Activated CD4-positive, alpha-beta T cell treated with anti-CD3 and anti-CD28 coated beads for 48 hours (primary cell): ENCODE measurements at places on chromosomes 2 and 18.
A peak's percentile ranks its signal among the peaks of the same experiment; 100 is the strongest.

- peak; percentile 61 for DNase-seq
These were observed 34.4 kb downstream of the PLEKHA3 start for GRCh38 chr2:178514664-178515063.

- DNase-seq = no peak
These were observed 53.2 kb upstream of the SLC4A10 start for GRCh38 chr2:161571051-161571429.

DNA sequence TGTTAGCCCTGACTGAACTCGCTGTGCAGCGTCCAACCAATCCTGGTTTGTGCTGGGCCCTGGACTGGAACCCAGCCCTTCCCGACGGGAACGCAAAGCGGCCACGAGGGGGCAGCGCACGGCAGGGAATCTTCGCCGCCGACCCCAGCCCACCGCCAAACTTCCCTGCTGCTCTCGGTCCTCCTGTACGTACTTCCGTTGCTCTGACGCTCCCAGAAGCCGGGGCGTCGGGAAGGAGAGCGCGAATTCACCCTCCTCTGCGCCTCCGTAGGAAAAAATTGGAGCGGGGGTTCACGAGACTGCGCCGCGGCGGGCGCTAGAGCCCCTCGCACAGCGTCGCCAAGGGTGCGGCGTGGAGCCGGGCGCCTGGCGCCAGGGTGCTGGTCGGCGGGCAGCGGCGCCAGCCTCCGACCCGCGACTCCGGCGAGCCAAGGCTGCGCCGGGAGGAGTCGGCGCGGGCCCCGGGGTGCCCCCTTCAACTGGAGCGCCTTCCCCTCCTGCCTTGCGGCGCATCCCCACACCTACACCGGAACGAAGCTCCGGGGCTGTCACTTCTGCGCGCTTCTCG lies 873 bp upstream of the SH3RF3 start:
- peak; percentile 81 for DNase-seq

- DNase-seq = no peak
These were observed 75.5 kb downstream of the DDX1 start for GRCh38 chr2:15666861-15667808.

GRCh38 chr2:100141906-100142305 lies 484 bp downstream of the AFF3 start:
- peak; percentile 21 for DNase-seq

- DNase-seq = no peak
These were observed 276.5 kb upstream of the ATP5MC3 start for GRCh38 chr2:175457895-175458448.

DNA sequence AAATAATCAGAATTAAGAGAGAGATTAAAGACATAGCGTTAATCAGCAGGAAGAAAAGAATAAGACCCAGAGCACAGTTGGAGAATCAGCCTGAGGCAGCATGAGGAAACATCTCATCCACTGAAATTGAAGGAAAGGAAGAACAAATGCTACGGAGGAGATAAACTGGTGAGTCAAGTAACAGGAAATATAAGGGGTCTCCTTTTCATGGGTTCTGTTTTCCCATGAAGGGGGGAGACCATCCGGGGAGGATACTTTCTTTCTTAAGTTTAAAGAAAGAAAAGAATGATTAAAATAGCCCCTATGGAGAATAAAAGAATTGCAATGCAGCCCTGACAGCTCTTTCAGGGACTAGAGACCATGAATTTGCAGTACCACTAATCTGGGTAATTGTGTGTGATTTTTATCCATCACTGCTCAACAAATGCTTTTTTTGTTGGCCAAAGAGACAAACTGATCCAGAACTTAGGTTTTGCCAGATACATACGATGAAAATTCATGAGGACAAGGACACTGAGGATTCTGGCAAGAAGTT lies 17.7 kb downstream of the ROCK2 start:
- DNase-seq = no peak

DNA sequence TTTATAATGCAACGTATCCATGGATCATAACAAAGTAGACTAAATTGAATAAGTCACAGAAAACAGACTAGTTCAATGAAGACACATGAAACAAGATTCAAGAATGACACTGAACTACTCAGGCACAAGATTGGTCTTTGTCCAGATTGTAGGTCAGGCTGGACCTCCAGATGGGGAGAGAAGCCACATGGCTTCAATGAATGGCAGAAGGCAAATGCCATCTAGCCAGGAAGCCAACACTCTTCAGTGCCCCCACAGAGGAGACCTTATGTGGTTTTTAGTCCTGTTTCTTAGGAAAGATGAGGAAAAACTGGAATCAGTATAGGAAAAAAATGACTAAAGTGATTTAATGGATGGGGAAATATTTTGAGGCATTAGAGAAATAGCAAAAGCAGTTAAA lies 43.1 kb downstream of the BOD1L2 start:
- DNase-seq = no peak

DNA sequence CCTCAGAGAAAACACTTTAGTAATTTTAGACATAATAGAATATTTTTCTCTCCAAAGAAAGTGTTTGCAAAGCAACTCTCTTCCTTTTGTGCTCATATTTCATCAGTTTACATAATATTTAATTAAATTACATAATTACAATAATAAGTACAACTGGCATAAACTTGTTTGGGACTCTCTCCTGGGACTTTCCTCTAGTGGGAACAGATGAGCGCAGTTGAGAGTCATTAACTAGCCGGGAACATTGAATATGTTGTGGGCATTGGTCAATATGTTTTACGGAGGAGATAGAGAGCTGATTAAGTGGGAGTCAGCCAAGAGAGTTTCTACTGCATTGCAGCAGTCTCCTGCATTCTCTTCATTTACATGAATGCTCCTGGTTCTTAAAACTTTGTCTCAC lies 607.7 kb downstream of the ARHGAP15 start:
- no peak for DNase-seq
